ENCODE measurements at places on chromosomes 12 and 14. TPM values are rescaled to one million over a fixed set of nuclear protein-coding genes. Genes with fewer than 3 reads are reported as not detected.

DNA sequence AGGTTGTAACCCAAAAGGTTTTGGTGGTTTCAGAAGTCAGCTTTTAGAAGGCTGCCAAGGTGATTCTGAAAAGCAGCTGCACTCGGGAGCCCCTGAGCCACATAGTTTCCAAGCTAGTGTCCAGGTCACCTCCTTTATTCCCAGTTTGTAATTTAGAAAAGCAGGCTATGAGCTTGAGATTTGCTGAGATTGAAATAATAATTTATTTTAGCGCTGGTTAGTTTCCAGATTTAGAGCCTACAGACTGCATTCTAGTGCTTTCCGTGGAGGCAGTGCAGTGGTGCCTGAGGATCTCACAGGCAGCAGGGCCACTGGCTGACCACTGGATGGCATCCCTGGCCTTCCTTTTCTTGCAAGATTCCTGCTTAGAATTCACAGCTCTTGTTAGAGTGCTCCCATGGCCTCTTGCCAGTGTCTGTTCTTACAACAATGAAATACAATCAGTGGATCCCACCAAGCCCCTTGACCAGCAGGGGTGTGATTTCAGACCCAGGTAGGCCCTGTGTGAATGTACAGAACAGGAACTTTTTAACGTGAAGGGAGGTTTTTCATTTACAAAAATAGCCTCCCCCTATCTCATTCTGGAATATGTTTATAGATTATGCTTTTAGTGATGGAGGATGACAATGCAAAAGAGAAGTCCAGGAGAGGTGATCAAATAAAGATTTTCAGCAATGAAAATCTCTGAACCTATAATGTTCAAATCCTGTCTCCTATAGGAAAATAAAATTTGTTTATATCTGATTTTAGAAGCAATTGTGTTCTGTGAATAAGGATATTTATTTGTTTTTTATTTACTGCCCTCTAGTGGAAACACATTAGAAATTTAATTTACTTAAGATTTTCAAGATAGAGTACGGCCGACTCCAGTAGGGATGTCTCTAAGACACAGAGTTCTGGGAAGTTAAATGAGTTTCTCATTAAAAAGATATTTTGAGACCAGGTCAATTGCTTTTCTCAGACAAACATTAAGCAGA lies 362.1 kb upstream of the STXBP6 start:
- no peak overlapping the region for H3K27ac ChIP-seq
- H3K4me3 ChIP-seq: no peak overlapping the region
- no peak for ATAC-seq

DNA sequence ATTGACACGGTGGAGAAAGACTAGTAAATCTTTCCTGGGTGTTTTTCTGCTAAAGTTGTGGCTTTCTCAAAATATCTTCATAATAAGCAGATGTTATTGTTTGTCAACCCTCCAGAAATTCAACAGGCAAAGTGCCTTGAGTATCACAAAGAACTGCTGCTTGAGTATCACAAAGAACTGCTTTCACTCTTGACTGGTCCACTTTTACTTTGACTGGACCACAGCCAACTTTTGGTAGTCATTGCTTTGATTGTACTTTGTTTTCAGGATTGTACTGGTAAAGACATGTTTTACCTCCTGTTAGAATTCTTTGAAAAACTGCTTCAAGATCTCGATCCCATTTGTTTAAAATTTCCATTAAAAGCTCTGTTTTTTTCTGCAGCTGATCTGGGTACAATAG lies 62.6 kb downstream of the PDZRN4 start:
- no peak for ATAC-seq
- H3K36me3 ChIP-seq: no peaks in the 10 kb centered on the region
- no peak overlapping the region for H3K4me3 ChIP-seq
- no peak overlapping the region for H3K27ac ChIP-seq
- H3K27me3 ChIP-seq: no peaks in the 10 kb centered on the region

DNA sequence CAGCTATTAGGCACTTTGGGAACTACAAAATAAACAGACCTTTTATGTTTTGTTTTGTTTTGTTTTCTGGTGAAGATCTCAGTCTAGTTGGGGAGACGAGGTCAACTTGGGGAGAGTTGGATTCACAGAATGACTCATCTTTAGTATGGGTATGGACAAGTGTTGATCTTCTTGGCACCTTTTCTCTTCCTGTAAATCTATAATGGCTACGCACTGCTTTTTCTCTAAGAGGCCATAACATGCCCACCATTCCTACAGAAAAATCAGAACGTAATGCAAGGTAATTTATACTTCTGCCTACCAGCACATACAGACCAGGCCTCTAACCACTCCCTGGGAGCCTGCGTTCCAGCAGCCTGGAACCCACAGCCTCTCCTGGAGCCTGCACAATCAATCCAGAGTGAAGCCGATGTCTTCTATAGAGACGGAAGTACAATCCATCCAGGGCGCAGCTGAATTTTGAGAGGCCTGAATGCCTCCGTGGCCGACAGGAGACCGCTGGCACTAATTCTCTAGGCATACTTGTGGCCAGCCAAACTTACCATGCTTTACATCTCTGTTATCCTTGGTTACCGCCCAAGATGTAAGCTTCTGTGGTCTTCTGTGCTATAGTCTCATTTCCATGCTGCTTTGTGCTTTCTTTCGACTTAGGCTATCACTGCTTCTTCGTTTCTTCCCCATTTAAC lies 717 bp downstream of the PPHLN1 start:
- H3K27me3 ChIP-seq: no peaks in the 10 kb centered on the region
- ATAC-seq: no peak
- H3K4me3 ChIP-seq: peak overlapping the region; percentile 67

Gene DEPDC4
- not detected for total RNA-seq

GRCh38 chr14:103905842-103906456 lies 22.3 kb upstream of the TDRD9 start:
- H3K27me3 ChIP-seq: peaks cover 3% of the 10 kb centered on the region
- H3K4me3 ChIP-seq: no peak overlapping the region
- no peak overlapping the region for H3K27ac ChIP-seq
- no peak for ATAC-seq

- no peaks in the 10 kb centered on the region for H3K4me1 ChIP-seq
- no peak overlapping the region for H3K4me3 ChIP-seq
- H3K27me3 ChIP-seq: no peaks in the 10 kb centered on the region
- H3K36me3 ChIP-seq: no peaks in the 10 kb centered on the region
- H3K27ac ChIP-seq: no peak overlapping the region
These were observed 6.0 kb upstream of the STK38L start for GRCh38 chr12:27237790-27238771.

- H3K27me3 ChIP-seq: peaks cover 19% of the 10 kb centered on the region
- no peak overlapping the region for H3K27ac ChIP-seq
- no peak for ATAC-seq
These were observed 4.4 kb upstream of the KRT75 start for GRCh38 chr12:52438305-52439301.

Gene FGD4
- total RNA-seq: 39.2 TPM

Gene DPPA3
- total RNA-seq: not detected

DNA sequence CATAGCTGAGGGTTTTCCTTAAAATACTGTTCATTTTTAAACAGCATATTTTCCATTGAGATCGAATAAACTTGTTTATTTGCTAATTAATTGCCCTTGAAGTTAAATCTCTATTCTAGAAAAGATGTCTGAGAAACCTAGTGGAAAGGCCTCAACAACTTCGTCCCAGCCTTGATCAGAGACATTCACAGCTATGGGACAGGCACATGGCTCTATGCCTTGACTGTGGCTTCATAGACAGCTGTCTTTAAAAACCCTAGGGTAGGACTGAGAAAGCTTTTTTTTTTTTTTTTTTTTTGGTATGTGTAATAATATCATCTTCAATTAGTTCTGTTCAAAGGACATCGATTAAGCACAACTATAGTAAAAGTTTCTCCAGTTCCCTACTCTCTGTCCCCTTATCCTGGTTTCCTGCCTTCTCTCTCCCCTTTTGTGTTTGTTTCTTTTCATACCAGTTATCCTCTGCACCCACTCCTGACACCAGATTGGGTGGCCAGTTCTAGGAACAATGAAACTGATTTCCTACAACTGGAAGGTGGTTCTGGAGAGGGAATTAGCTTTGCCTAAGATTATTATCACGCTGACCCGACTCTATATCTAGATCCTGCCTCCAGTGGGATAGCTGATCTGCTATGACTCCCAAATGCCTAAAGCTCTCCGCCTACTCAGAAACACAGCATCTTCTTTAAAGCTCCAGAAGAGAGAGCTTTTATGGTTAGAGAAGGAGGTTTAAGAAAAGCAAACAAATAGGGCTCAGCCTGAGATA lies 20.3 kb downstream of the SOCS2 start:
- H3K27ac ChIP-seq: peak overlapping the region; percentile 84
- no peaks in the 10 kb centered on the region for H3K27me3 ChIP-seq
- H3K4me1 ChIP-seq: peaks cover 23% of the 10 kb centered on the region
- no peak for ATAC-seq
- H3K4me3 ChIP-seq: no peak overlapping the region

- H3K4me1 ChIP-seq: peaks cover 9% of the 10 kb centered on the region
- no peak overlapping the region for H3K27ac ChIP-seq
- H3K36me3 ChIP-seq: no peaks in the 10 kb centered on the region
- H3K27me3 ChIP-seq: no peaks in the 10 kb centered on the region
These were observed 100.3 kb downstream of the ESR2 start for GRCh38 chr14:64193821-64194220.

Gene DNAH10
- not detected for total RNA-seq

Gene PZP
- total RNA-seq: 0.16 TPM

Gene ANO6
- 224 TPM for total RNA-seq

GRCh38 chr14:72243309-72244293 lies 311.4 kb downstream of the RGS6 start:
- no peaks in the 10 kb centered on the region for H3K4me1 ChIP-seq
- no peaks in the 10 kb centered on the region for H3K27me3 ChIP-seq
- no peaks in the 10 kb centered on the region for H3K36me3 ChIP-seq
- no peak overlapping the region for H3K4me3 ChIP-seq

Gene KRT82
- not detected for total RNA-seq

- ATAC-seq: no peak
- H3K4me3 ChIP-seq: no peak overlapping the region
These were observed 354.0 kb downstream of the ETNK1 start for GRCh38 chr12:22978962-22979361.

Gene RBMS2
- 50.2 TPM for total RNA-seq

Gene SMIM41
- total RNA-seq: 4.9 TPM

DNA sequence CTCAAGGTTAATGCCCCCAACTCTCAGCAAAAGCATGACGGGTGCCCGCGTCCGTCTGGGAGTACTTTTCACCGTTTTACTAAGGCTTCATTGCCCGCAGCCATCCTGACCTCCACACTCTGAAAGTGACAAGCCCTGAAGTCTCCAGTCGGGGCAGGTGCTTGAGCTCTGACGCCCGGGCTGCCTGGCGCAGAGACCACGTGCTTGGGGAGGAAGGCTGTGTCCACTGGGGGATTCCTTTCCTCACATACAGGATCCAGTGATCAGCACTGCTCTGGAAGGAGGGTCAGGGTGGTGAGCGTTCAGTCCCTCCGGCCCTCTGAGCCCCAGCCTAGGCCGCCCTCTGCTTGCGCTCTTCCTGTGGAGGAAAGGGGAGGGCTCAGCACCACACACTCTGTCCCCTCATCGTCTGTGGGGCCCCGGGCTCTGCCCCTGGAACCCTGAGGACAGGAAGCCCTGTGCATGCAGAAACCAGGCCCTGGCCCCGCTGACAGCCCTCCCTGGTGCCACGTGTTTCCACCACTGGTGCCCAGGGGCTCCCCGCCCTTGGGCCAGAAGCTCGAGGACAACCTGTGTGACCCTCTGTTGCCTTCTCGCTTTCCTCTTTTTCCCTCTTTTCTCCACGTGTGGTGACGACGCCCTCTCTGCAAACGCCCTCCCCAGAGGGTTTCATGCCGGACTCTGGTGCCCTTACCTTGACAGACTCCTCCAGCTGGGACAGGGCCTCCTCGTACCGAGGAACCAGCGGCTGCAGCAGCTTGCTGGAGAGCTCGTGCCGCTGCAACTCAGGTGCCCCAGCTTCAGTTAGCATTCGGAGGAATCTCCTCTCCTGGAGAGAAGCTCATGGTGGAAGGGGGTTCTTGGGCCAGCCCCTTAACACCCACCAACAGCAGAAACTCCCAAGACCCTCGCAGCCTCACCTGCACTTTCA lies 4.9 kb downstream of the DDX51 start:
- no peaks in the 10 kb centered on the region for H3K27me3 ChIP-seq
- peaks cover 11% of the 10 kb centered on the region for H3K4me1 ChIP-seq
- no peak overlapping the region for H3K4me3 ChIP-seq
- no peaks in the 10 kb centered on the region for H3K36me3 ChIP-seq
- no peak for ATAC-seq

- H3K27me3 ChIP-seq: no peaks in the 10 kb centered on the region
- ATAC-seq: peak; percentile 79
- H3K4me3 ChIP-seq: no peak overlapping the region
- no peaks in the 10 kb centered on the region for H3K4me1 ChIP-seq
- H3K36me3 ChIP-seq: no peaks in the 10 kb centered on the region
These were observed 28.2 kb upstream of the LRP1-AS start for GRCh38 chr12:57175428-57176138.

DNA sequence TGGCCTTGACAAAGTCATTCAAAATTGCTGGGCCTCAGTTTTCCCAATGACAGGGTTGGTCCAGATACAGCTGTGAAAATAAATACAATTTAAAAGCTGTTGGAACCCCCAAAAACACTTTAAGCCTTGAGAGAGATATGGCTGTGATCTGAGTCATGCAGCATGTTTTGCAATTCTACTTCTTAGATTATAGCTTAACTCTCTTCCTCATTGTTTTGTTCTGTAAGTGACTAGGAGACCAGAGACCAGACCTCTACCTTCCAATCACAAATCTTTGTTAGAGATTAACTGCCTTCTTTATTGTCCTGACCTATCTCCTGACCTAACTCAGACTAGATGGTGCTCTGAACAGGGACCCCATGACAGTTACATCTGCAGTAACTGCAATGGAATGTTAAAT lies 198.1 kb downstream of the STXBP6 start:
- H3K4me1 ChIP-seq: no peaks in the 10 kb centered on the region
- peaks cover 34% of the 10 kb centered on the region for H3K36me3 ChIP-seq
- no peak for ATAC-seq
- H3K27me3 ChIP-seq: no peaks in the 10 kb centered on the region
- H3K27ac ChIP-seq: no peak overlapping the region
- no peak overlapping the region for H3K4me3 ChIP-seq

DNA sequence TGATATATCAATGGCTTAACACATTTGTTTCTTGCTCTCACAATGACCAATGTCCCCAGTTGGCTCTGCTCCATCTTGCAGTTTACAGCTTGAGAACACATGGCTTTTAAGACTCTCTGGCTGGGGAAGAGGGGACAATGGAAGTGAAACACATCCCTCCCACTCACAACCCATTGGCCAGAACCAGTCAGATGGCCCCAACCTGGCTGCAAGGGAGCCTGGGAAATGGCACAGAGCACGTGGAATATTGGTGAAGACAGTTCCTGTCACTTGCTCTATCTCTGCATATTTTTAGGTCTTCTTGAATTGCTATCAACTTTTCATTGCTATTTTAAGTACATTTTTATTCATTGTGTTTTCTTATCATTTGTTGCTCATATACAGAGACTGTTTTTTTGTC lies 345.4 kb downstream of the MED13L start:
- peaks cover 8% of the 10 kb centered on the region for H3K27me3 ChIP-seq
- H3K4me1 ChIP-seq: no peaks in the 10 kb centered on the region
- no peaks in the 10 kb centered on the region for H3K36me3 ChIP-seq
- ATAC-seq: no peak
- H3K27ac ChIP-seq: no peak overlapping the region

Gene SUDS3
- total RNA-seq: 57.2 TPM

GRCh38 chr12:102883204-102883799 lies 33.7 kb downstream of the PAH start:
- no peak overlapping the region for H3K4me3 ChIP-seq
- H3K36me3 ChIP-seq: no peaks in the 10 kb centered on the region
- ATAC-seq: peak; percentile 48
- peaks cover 60% of the 10 kb centered on the region for H3K27me3 ChIP-seq

Gene ZNF26
- total RNA-seq: 9.8 TPM

Measured in gastroesophageal sphincter (tissue), 4 donors.